ENCODE measurements at places on chromosomes 1 and 21. TPM values are rescaled to one million over a fixed set of nuclear protein-coding genes. Genes with fewer than 3 reads are reported as not detected.

DNA sequence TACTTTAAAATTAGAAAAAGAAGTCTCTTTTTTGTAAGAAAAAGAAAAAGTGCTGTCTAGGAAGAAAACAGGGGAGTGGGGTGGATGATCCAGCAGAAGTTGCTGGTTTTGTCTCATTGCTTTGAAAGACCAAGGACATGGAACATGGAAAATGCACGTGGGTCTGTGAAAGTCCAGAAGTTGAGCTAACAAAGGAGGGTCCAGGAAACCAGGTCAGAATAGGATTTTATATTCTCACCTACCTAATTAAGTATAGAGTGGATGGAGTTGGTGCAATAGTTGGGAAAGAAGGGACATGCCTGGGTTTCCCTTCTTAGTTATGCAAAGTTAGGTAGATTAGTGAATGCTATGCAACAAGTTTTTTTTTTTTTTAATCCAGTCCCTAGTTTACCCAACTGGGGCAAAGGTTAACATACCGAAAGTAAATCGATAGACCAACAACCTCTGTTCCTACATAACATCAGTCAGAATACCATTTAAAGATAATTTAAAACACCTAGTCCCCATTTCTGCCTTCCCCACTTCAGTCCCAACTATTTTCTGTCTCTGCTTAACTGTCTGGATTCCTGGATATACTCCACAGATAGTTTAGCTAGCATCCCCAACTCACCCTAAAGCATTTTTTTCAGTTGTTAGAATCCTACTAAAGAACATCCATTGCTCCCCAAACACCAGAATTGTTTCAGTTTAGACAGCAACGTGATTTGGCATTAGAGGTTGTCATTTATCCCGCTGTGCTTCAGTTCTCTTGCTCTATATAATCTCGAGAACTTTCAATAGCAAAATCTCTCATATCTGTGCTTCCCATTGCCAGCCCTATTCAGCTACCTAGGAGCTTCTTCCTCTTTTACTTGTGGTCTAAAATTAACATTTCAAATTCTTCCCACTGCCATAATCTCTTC, 105.7 kb upstream of the PLPPR5 start:
- DNase-seq = no peak

DNA sequence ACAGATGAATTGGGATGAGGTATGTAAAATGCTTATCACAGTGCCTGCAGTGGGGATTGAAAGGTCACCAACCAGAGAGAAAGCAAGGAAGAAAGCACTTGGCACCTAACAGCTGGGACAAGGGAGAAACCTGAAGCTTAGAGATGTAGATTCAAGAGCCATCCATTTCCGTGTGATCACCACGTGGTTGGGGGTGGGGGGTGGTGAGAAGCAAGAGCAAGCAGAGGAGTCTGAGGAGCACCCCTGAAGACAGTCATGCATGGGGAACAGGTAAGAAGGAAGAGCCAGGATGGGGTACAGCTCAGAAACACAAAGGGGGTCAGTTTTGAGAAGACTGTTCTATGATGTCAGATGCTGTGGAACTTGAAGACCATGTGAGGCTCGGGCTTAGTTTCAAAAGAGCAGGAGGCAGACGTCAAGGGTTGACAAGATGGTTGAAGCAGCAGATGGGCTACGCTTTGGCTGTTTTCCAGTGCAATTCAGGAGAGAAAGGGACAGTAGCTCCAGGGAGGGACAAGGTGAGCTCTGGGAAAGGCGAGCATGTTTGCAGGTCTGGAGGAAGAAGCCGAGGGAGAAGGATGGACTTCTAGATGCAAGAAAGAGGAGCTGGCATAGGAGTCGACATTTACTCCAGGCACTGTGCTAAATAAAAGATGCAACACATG, 17.4 kb downstream of the KANK4 start:
- DNase-seq = no peak

CYYR1 gene
- total RNA-seq = not detected

GRCh38 chr21:18104802-18105201, 139.8 kb upstream of the CHODL start:
- no peak for DNase-seq

- DNase-seq = no peak
Measured at GRCh38 chr1:104132382-104132973, 382.8 kb downstream of the AMY1C start.

DNA sequence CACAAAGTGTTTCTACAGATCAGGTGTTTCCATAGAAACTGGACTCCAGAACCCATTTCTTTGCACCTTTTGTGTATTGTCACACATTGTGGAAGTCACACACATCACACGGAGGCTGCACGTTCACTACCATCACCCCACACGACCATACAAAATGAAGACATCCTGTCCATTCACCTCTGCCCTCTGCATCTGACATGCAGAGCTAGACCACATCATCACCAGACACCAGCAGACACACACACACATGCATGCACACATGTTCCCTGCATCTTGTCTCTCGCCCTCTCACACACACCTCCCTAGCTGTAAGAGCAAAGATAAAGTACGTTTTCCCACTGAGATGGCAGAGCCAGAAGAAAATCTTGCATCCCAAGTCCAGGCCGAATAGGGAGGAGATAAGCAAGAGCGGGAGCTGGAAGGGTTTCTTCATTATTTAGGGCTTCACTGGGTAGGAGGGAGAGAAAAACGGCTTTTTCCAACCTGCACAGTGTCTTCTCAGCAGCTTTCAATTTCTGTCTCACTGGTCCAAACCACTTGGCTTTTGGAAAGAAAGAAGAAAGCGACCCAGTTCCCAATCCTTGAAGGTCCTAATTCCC, 709 bp downstream of the PRELP start:
- no peak for DNase-seq

C1orf159 gene
- total RNA-seq = 25.1 TPM

DNA sequence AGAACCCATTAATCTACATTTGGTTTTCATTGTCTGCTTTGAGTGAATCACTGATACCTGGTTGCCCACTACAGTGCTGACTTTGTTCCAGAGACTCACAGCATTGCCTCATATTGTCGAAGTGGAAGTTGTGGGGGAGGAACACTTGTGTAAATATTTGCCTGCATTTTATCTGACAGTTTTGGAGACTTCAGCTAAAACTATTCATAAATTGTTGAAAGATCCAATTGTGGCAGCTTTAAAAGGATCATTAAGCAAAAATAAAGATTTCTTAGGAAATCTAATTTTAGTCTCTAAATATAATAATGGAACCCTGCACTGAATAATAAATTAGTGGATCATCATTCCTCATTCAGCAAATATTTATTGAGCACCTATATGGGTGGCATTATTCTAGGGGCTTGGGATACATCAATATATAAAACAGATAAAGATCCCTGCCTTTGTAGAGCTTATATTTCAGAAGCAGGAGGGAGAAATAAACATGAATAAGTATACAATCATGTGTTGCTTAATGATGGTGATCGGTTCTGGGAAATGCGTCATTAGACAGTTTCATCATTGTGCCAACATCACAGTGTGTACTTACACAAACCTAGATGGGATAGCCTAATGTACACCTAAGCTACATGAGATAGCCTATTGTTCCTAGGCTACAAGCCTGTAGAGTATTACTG, 73.5 kb downstream of the OSBPL9 start:
- no peak for DNase-seq

DNA sequence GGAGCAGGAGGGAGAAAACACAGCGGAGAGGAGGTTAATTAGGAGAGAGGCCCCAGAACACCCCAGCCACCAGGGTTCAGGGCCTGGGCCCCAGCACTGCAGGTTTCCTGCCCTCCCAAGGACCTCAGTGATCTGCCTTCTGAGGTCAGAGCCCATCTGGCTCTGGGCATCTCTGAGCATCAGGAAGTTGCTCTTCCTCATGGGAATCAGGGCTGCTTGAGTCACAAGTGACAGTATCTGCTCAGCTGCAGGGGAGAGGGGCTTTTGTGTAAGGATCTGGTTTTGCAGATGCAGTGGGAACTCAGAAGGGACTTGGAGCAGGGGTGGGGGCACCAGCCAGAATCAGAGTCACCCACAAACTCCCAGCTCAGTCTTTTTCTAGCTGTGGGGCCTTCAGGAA, 472.1 kb downstream of the PTPRU start:
- no peak for DNase-seq

DNA sequence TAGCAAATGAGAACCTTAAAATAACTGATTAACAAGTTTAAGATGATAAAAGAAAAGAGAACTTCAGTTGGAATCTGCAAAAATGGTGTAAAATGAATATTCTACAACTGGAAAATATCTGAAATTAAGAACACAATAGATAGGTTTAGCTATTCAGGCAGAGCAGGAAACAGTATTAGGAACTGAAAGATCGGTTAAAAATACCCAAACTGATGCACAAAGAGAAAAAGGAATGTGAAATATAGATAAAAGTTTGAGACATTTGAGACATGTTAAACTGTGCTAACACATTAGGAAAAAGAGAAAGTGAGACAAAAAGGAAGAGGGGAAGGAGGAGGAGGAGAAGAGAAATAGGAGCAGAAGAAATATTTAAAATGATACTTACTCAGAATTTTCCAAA, 12.1 kb downstream of the CD55 start:
- no peak for DNase-seq

- no peak for DNase-seq
Measured at GRCh38 chr21:35227786-35228185, 178.7 kb upstream of the RUNX1 start.

DNA sequence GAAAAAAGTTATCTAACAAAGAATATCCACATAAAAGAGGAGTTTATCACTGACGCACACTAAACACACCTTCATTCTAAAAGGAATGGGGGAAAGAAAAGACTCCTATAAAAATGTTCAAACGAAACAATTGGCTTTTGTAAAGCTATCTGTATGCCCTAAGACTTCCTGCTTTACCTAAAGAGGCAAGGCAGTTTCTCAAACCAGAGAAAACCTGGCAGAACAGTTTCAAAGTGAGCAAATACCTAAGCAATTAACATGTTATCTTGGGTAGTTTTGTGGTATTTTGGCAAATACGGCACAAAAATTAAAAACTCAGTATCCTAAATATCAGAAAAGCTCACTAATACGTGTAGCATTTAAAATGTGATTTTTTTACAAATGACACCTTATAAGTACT, 1.9 kb downstream of the PUM1 start:
- DNase-seq = no peak

- DNase-seq = no peak
Measured at GRCh38 chr1:205259324-205259832, 31.6 kb downstream of the TMCC2 start.

- DNase-seq = no peak
Measured at GRCh38 chr1:29698033-29698432, 461.7 kb downstream of the PTPRU start.

GJA5 gene
- total RNA-seq = not detected

KPRP gene
- total RNA-seq = not detected

DNA sequence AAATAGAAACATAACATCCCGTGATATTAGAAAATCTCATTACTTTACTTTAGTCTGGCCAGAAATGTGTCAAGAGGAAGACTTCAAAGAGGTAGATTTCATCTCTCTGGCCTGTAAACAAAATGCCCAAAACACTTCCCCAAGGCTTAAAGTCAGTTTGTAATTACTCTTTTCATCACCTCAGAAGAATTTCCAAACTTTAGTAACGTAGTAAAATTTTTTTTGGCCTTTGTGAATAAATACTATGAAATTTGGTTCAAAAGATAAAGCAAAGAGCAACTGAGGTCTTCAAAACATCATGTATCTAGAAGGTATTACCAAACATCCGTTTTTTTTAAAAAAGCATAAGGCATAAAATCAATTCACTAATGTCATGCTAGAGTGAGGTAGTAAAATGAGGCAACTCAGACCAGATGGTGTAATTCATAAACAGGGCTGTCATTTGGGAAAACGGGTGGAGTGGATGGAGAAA, 51.4 kb downstream of the LEPR start:
- no peak for DNase-seq

CD1B gene
- total RNA-seq = not detected

SH2D1B gene
- 250 TPM for total RNA-seq

NBL1 gene
- total RNA-seq = 18.4 TPM

DNA sequence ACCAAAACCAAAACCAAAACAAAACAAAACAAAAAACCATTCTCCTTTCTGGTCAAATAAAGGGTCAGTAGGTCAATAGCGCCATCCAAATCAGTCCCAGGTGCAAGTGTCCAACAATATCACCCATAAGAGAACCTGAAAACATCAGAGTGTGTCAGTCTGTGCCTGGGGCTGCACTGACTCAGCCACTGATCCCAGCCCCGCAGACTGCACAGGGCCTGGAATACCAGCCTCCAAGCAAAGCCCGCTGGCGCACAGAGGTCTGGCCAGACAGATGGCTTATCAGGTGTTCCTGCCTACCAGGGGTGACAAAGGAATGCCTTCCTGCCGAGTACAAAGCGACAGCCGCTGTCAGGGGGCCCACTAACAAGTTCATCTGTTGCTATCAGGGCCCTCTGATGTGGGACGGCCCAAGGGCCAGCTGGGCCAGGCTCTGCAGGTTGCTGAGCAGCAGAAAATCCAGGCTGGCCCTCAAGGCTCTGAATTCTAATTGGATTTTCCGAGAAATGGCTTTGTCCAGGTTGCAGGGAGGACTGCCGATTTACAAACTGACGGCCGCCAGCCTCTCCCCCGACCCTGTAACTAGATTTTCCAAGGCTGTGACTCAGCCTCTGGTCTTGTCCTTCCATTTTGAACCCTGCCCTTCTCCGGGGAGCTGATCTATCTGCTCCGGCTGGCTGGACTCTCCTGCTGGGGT, 13.7 kb upstream of the TMEM51 start:
- no peak for DNase-seq

DNA sequence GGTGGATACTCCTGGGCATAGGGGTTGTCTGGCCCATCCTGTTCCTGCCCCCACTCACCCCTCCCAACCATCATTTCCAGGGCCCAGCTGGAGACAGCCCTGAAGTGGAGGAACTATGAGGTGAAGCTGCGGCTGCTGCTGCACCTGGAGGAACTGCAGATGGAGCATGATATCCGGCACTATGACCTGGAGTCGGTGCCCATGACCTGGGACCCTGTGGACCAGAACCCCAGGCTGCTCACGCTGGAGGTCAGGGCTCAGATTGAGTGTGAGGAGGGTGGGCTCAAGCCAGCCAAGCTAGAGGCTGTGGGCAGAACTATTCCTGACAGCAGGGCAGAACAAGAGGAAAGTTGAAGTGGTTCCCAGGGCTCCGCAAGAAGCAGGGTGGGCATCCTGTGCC, 14.2 kb downstream of the RHOC start:
- no peak for DNase-seq

- no peak for DNase-seq
Measured at GRCh38 chr1:174623324-174624035, 175.7 kb downstream of the GPR52 start.

ALDH4A1 gene
- 3.4 TPM for total RNA-seq

- no peak for DNase-seq
Measured at GRCh38 chr1:231686384-231686783, 59.8 kb downstream of the DISC1 start.

CGN gene
- total RNA-seq = not detected

CFHR1 gene
- total RNA-seq = not detected

GRCh38 chr1:108503062-108503733, 53.1 kb downstream of the NBPF6 start:
- DNase-seq = no peak

DNA sequence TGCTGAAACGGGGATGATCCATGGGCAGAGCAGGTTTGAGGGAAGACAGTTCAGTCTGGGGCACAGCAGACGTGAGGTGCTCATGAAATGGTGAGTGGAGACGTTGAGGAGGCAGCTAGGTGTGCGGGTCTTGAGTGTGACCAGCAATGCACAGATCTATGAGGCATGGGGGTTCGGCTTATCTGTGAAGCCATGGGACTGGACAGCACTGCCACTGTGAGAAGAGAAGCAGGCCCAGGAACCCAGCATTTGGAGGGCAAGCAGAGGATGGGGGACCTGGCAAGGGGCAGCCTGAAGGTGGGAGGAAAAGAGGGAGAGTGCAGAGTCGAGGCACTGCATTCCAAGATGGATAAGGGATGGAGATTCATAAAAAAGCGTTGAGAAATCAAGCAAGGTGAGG, 8.0 kb downstream of the CSF1 start:
- DNase-seq = no peak

GRCh38 chr21:25518491-25518911, 88.8 kb downstream of the MRPL39 start:
- DNase-seq = no peak
